Activated CD8-positive, alpha-beta memory T cell treated with anti-CD3 and anti-CD28 coated beads for 1 hour (primary cell): ENCODE measurements at places on chromosomes 1 and 21.

DNA sequence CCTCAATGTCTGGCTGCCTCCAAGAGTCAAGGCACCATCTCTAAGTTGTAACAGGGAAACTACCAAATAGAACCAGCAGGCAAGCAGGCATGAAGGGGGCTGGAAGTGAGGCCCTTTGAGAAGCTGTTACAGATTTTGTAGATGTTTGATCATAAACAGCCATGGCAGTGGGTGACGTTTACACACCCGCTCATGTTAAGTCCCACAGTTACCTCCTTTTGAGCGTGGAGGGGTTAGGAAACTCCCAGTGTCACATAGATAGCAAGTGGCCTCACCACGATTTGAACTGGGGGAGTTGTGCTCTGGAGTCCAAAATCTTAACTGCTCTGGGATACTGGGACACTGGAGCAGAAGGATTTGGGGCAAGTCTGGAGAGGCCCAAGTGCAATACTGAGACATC, 192.4 kb downstream of the HIVEP3 start:
- DNase-seq = no peak

DNA sequence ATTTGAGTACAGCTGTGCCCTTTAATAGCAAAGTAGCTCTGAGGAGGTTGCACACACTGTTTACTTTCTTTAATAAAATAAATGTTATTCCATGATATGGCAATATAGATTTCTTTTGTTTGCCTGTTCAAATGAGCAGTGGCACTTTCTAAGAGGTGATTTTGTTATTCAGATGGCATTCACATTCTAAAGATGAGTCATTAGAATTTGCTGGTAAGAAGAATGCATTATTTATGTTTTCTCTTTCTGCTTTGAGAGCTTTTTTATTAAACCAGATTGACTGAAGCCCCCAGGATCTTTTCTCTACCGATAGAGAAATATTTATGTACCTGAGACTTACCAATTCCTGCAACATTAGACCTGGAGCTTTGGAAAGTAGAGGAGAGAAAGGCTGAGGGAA, 11.2 kb upstream of the LEPR start:
- no peak for DNase-seq

GRCh38 chr1:41754540-41754939, 164.2 kb downstream of the HIVEP3 start:
- DNase-seq = no peak

- DNase-seq = no peak
Observed at GRCh38 chr1:61482170-61482734, 242.7 kb downstream of the TM2D1 start.

GRCh38 chr1:119510046-119510445, 3.0 kb downstream of the HSD3B1 start:
- DNase-seq = no peak

DNA sequence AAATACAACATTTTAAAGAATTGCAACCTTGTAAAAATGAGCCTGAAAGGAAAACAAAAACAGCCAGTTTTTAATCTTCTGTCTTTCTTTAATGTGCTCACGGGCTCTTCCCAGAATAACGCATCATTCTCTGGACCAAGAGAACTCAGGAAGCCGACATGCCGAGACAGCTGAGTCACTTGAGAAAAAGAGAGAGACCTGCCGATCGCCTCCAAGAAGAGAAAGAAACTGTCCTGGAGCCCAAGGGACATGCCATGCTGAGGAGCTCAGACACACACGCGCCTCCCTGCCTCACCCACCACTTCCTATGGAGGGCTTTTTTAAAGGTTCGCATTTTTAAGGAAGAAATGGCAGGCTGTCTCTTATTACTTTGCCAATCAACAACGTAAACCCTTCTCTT, 176.4 kb downstream of the ZNF281 start:
- DNase-seq = no peak

GRCh38 chr1:44602634-44603628, 71.3 kb downstream of the TMEM53 start:
- DNase-seq = no peak

GRCh38 chr1:219559899-219560298, 53.0 kb downstream of the ZC3H11B start:
- no peak for DNase-seq

- DNase-seq = no peak
Observed at GRCh38 chr1:41101076-41101475, 79.6 kb upstream of the SLFNL1 start.

- no peak for DNase-seq
Observed at GRCh38 chr1:11456965-11457364, 22.0 kb upstream of the DISP3 start.

DNA sequence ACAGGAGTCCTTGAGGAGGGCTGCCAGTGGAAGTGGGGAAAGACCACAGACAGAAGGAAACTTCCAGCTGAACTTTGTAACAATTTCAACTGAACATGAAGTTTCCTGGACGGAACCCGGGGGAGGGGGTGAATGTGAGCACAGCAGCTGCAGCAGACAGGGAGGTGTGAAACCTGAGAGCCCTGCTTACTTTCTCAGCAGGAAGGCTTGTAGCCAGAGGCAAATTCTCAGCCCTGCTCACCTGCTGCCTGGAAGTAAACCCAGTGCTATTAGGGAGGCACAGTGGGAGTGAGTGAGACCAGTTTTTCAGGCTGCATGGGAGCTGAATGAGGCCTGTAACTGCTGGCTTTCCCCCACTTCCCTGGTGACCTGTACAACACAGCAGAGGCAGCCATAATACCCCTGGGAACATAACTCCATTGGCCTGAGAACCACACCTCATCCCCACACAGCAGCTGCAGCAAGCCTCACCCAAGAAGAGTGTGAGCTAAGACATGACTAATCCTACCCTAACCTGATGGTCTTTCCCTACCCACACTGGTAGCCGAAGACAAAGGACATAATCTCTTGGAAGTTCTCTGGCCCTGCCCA, 9.6 kb upstream of the SPRR2F start:
- DNase-seq = no peak

- DNase-seq = no peak
Observed at GRCh38 chr1:91065337-91065736, 43.5 kb upstream of the ZNF644 start.

DNA sequence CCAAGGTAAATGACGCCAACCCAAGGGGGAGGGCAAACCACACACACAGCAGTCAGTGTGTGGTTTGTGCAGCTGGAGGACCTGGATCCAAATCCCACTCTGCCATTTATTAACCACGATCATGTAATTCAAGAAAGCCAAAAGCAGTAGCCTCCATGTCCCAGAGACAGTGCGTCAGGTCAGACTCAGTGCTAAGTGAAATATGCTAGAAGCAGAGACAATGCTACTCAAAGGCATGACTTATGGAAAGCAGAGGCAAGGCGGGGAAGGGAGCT, 13.6 kb downstream of the TTC39A start:
- DNase-seq = no peak

GRCh38 chr21:30984889-30985288, 53.4 kb downstream of the KRTAP19-8 start:
- no peak for DNase-seq

DNA sequence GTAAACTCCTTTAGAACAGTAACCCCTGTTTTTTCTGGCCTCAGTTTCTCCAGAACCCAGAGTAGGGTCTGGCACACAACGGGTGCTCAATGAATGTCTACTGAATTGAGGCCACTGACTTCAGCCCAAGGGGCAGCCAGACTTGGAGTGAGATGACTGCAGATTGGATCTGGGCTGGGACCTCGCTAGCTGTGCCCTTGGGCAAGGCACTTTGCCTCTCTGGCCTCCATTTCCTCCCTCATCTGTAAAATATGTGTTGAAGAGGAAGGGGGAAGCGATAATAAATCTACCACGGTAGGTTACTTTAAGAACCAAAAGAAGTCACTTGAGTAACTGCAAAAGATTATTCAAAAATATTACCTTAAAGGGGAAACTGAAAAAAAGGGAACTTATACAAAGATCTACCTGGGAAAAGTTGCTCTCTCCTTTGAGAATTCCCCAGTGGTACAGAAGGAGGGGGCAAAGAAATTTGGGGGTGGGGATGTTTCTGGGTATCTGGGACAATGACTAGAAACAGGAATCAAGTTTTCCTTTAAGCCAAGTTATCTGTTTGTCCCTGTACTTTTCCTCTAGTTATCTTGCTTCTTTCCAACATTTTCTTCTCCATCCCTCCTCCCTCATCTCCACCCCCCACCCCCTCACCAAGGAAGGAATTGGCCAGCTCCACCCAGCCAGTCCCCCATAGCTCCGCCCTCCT, 394 bp upstream of the GRHL3 start:
- DNase-seq = no peak

GRCh38 chr21:37700641-37701202, 215.5 kb downstream of the KCNJ6 start:
- DNase-seq = no peak

- no peak for DNase-seq
Observed at GRCh38 chr1:27152004-27152828, 2.7 kb downstream of the SLC9A1 start.

DNA sequence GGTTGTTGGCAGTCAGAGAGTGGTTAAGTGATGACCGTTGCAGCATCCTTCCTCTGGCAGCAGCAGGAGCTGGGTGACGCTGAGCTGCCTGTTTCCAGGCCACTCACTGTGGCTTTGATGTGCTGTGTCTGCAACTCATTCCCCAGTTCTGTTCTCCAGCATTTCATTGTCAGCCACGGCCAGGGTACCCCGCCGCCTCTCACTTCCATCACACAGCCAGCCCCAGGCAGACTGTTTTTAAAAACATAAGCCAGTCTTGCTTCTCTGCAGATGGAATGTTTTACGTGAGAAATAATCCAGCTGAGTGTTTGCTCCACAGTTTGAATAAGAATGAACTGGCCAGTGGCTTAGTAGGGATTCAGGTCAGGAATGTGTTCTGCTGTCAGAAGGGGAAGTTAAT, 21.5 kb upstream of the ST6GALNAC3 start:
- no peak for DNase-seq

DNA sequence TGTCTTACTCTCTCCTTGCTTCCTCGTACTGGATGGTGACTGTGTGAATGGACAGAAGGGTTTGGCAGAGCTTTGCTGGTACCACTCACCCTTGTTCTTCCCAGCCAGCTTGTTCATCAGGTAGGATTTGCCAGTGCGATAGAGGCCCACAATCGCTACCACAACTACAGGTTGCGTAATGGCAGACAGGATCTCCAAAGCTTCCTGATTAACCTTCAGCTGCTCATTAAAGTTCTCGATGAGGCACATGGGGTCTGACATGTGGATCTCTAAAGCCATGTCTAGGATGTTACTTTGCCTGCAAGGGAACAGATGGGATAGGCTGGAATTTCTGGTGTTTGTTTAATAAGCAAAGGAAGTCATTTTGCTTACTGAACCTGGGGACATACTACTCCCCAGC, 3.4 kb downstream of the GBP5 start:
- no peak for DNase-seq

- no peak for DNase-seq
Observed at GRCh38 chr1:68401506-68401905, 48.2 kb downstream of the RPE65 start.

DNA sequence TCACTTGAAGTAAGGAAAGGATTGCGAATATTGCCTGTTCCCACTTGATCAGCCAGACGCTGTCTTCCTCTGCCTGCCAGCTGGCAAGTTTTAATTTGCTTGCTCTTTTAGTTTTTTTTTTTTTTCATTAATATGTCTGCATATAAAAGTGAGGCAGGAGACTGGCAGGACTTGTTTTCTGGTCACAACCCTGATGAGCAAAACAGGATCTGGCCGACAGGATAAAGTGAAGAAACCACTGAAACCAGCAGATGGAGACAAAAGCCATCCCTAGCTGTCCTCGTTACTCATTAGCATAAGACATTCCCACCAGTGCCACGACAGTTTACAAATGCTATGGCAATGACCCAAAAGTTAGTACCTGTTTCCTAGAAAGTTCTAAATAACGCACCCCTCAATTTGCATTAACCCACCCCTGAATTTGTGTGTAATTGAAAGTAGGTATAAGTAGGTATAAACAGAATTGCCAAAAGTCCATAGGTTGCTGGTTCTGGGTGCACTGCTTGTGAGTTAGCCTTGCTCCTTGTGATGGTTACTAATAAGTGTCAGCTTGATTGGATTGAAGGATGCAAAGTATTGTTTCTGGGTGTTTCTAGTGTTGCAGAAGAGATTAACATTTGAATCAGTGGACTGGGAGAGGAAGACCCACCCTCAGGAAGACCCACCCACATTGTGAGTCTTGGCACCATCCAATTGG, 60.8 kb downstream of the ZNF684 start:
- no peak for DNase-seq

GRCh38 chr1:36922593-36923426, 111.5 kb downstream of the GRIK3 start:
- DNase-seq = no peak

DNA sequence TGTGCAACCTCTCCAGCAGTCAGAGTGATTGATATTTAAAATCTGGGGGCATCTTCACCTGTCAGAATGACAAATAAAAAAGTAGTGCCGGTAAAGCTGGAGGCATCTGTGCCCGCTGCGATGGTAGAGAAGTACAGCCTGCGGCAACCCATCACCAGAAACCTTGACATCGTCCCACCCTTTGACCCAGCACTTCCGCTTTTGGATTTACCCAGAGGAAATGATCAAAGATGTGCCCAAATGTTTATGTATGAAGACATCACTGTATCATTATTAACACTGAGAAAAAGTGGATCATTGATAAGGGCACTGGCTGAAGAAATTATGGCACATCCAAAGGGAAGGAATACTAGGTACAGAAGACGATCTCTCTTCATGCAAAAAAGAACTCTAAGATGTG, 96.0 kb downstream of the PGBD5 start:
- no peak for DNase-seq

DNA sequence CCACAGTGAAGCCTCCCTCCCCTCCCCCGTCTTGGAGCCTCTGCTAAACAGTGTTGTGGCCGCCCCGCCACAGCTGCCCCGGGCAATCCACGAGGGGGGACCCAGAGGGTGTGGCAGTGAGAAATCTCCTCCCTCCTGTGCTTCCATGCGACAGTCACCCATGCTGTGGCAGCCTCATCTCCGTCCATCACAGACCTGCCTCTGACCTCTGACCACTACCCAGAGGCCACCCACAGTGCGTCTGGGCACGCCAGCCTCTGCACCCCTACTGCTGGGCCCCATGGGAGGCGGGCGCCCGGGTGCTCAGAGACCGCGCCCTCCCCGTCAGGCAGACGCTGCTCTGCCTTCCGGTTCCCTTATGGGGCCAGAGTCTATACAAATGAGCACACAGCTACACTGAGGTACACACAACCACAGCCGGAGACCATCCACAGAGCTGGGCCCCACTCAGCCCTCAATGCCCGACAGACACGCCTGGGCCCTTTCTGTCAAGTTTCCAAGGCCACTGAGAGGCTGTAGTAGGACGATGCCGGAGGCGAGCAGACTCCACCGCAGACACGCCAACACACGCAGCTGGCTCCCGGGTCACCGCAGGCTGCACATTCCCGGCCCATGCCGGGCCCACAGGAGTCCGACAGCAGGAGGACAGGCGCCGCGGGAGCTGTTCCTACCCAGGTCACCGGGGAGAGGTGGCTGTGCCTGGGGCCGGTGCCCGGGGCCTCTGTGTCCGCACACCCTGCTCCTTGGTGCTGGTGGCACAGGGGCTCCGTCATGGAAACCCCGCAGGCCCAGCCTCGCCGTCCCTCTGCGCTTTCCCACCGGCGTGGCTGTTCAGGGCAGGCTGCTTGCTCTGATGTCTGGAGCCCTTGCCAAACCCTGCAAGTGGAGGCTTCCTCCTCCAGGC, 23.9 kb upstream of the TMEM52 start:
- no peak for DNase-seq
